NCI-H1694 treated with DMSO at 0.1 percent for 48 hours (cell line): ENCODE measurements at places on chromosomes 16 and 17.

GRCh38 chr17:5585836-5586521 is 1.7 kb upstream of the NLRP1 start:
- DNase-seq = no peak

- DNase-seq = no peak
These were observed 168.7 kb upstream of the C17orf78 start for GRCh38 chr17:37207103-37207502.

- no peak for DNase-seq
These were observed 36.3 kb upstream of the TEKT1 start for GRCh38 chr17:6867849-6868248.

DNA sequence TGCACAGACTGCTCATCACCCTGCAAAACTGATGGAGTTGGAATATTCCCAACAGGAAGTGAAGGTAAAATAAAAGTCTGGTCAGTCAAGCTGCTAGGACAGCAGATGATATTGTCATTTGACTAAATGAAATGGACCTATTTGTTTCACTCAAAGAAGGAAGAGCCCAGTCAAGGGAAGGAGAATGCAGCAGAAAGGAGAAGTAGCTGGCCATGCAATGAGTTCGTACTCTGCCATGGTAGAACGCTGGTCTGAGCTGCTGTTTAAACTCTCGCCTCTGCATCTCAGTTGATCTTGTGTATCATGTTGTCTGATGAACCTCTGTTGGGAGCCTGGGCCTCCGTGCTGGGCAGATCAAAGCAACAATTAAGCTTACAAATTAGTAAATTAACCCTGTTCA is 15.6 kb upstream of the YPEL2 start:
- no peak for DNase-seq

GRCh38 chr16:86462334-86463084 is 47.8 kb upstream of the FOXF1 start:
- no peak for DNase-seq

DNA sequence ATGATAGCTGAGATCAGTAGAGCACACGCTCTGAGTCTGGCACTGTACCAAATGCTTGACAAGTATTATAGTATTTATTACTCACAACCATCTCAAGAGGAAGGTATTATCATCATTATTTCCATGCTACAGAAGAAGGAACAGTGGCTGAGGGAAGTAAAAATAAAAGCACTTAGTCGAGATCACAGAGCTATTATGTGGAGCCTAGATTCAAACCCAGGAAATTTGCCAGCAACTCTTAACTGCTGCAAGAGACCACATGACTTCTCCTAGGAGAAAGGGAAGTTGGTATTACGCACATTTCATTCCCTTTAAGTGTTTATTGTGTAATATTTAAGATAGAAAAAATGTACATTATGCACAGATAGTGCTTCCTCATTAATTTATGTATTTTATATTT is 1.0 kb upstream of the RHOT1 start:
- DNase-seq = peak; percentile 68

- DNase-seq = no peak
These were observed 445.6 kb upstream of the CA10 start for GRCh38 chr17:52604105-52604504.

- DNase-seq = no peak
These were observed at the start of gene CCL18 for GRCh38 chr17:36063786-36064541. Gene CCL18, plus strand, starts transcription at chr17:36064272. Its CDS starts 71 bp downstream, at chr17:36064343.

DNA sequence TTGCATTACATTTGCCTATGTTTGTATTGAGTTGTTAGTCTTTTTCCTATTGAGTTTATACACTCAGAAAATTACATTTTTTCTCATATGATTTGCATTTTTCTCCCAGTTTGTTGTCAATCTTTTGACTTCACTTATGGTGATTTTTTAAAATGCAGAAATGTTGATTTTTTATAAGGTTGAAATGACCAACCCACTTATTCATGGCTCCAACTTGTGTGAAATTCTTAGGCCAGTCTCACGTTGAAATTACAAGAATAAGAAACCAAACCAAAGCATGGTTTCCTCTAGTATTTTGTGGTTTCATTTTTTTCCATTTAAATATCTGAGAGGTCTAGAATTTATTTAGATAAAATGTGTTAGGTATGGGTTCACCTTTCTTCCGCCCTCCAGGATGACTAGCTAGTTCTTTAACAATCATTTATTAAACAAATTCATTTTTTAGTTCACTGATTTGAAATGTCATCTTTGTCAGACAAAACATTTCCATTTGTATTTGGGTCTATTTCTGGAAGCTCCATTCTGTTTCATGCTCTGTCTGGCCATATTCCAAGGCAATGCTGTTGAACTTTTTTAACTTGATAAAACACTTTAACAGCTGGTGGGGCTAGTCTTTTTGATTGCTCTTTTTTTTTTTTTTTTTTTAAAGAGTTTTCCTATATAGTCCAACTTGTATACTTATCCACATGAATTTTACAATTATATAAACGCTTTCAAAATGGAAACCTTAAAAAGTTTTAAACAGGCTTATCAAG is 40.0 kb downstream of the FAM20A start:
- no peak for DNase-seq

- no peak for DNase-seq
These were observed 6.5 kb upstream of the ATXN7L3 start for GRCh38 chr17:44205962-44206824.

DNA sequence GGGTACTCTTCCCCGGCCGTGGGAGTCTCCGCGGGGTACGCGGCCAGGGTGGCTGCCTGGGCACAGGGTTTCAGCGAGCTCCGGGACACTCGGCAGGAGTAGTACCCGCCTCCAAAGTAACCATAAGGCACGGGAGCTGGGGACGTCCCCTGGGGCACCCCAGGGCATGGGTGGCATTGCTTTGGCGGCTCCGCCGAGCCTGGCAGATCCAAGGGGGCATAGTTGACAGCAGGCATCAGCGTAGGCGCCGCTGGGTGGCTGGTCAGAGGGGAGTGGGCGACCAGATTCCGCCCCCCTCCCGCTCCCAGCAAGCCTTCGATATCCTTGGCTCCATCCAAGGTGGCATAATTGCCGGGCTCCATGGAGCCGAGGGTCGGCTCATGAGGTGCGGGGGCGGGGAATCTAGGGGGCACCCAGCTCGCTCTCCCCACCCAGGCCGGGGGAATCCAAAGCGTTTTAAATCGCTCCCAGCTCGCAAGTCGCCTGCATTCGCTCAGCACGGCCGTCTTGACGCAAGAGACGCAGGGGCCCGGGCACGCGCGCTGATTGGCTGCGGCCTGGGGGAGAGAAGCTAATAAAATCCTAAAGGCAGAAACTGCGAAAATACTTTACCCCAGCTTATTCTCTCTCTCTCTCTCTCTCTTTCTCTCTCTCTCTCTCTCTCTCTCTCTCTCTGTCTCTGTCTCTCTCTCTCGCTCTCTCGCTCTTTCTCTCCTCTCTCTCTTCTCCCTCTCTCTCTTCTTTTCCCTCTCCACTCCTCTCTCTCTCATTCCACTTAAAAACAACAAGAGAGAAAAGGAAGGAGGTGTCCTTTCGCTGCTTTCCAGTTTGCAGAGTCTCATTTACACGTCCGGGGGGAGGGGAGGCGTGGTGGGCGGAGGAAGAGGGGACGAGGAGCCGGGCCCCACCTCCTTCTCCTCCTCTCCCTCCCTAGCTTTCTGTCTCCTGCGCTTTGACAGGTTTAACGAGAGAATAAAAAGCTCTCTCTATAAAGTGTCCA is at the start of gene HOXB13:
Gene HOXB13, minus strand, starts transcription at position 519 of the 1,000 bp plus-strand sequence. Its CDS starts 157 bp downstream, at position 362.
- DNase-seq = no peak

GRCh38 chr17:28712032-28712704 is 480 bp upstream of the PROCA1 start:
- DNase-seq = no peak

GRCh38 chr17:55426851-55427586 is 5.4 kb upstream of the MMD start:
- no peak for DNase-seq

DNA sequence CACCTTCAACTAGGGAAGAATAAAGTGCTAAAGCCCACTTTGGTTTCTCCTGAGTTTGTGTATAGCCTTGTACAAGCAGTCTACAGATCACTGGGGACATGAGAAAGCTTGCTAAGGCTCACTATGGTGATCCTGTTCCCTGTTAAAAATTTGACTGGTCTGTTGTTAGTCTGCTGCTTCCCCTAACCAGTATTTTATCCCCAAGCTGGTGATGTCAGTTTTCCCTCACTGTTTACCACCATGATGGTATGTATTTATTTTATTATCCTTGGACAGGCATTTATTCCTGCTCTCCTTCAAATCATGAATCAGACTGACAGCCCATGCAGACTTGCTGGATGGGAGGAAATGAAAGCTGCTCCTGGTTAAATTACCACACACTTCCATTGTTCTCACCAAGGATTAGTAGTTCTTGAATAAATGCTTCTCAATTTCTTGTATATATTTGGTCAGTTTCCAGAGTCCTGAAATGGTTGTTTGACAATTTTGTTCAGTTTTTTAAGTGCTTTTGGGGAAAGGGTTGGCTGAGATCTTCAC is 99.6 kb downstream of the CA4 start:
- DNase-seq = no peak

DNA sequence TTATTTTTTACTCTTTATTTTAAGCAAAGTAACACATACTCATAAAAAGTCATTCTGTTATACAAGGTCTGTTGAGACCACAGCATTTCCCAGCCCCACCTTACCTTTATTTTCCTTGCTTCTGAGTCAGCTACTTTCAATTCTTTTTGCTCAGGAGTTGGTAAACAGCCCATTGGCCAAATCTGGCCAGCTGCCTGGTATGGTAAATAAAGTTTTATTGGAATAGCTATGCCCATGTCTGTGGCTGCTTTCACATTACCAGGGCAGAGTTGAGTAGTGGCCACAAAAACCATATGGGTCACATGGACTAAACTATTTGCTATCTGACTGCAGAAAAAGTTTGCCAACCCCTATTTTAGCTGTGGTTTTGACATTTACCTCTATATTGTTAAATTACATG is 3.4 kb upstream of the NSRP1 start:
- DNase-seq = no peak

GRCh38 chr17:7573324-7574080 is 5.9 kb upstream of the CD68 start:
- DNase-seq = peak; percentile 74

DNA sequence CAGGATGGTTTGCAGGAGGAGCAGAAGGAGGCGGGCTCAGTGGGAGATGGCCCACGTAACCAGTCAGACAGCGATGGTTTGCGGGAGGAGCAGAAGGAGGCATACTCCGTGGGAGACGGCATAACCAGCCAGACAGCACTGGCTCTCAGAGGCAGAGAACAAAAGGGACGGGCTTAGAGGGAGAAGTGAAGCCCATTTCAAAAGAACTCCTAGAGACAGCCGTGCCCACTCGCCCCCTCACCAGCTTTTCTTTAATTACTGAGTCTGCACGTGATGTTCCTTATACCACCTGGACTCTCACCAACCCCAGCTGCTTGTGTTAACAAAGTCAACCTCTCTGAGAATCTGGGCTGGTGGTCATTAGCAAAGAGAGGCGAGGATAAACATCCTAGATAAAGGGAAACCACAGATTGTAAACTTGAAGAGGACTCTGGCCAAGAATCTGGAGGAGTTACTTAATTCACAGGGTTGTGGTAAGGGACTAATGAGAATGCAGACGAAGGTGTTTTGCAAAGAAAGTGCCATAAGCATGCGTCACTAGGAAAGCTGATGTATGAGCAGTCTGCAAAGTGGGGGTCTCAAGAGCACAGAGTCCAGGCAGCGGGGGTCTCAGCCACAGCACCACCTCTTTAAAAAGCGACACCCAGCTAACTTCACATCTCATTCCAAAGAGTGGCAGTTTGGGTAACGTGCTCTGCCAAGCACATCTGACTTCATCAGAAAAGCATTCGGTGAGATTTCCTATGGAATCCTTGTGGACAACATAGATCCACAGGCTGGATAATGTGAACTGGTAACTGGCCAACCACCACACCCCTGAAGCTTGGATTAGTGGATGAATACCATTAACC is 51.7 kb downstream of the NXN start:
- DNase-seq = no peak

GRCh38 chr16:56753410-56753809 is 23.5 kb downstream of the NUP93 start:
- no peak for DNase-seq

GRCh38 chr16:14360326-14361037 is 269.6 kb downstream of the PARN start:
- no peak for DNase-seq

DNA sequence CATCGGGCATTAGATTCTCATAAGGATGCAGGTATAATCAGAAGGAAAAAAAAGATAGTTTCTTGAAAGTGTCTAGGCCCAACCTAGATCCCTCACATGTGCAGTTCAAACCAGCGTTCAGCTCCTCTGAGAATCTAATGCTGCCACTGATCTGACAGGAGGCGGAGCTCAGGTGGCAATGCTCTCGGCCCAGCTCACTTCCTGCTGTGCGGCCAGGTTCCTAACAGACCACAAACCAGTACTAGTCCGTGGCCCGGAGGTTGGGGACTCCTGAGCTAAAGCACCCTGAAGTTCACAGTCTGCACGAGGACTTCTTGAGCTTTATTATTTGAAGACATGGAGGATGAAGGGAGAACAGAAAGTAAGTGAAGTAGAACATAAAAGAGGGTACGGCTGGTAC is 16.8 kb downstream of the SMCR8 start:
- DNase-seq = no peak

- no peak for DNase-seq
These were observed 15.3 kb upstream of the PSMD7 start for GRCh38 chr16:74281300-74281699.

DNA sequence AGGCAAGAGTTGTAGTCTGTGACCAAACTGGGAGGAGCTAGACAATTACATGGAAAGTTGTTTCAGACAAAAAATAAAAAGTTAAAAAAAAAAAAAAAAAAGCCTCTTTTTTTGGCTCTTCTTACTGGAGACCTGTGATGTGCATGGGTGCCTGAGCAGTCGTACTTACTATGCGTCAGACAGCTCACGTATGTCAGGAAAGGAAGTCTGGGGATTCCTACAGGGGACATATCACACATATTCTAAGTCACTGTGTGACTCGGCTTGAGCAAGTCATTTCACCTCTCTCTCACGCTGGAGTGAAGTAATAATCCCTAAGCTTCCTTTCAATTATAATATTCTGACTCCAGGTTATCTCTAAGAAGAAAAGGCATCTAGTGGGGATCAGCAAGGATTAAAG is 6.0 kb downstream of the SLFN14 start:
- DNase-seq = no peak

- no peak for DNase-seq
These were observed 23.7 kb downstream of the TSPOAP1 start for GRCh38 chr17:58304750-58305486.

GRCh38 chr16:54432897-54433229 is 146.3 kb upstream of the IRX3 start:
- DNase-seq = no peak

GRCh38 chr17:42441371-42442195 is 17.1 kb upstream of the ATP6V0A1 start:
- DNase-seq = no peak

DNA sequence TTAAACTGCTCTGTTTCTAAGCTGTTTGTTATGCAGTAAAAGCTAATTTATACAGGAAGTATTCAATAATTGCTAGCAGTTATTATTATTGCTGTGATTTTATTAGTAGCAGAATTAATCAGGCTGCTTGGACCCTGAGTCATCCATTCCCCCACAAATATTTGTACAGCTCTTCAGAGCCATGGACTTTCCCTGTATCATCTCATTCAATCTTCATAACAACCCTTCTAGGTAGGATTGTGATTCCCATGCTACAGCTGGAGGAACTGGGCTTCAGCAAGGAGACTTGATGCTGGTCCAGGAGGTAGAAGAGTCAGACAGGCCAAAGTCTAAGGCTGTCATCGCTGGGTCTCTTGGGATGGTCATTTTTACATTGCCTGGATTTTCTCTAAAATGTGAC is 208.3 kb downstream of the C16orf95 start:
- DNase-seq = no peak

- DNase-seq = no peak
These were observed 36.7 kb downstream of the ZNRF1 start for GRCh38 chr16:75035410-75035968.

- no peak for DNase-seq
These were observed 342.3 kb downstream of the SNX29 start for GRCh38 chr16:12318661-12319427.
